Right atrium auricular region (tissue), 2 donors: ENCODE measurements at places on chromosomes 2 and 18. TPM values are rescaled to one million over a fixed set of nuclear protein-coding genes. Genes with fewer than 3 reads are reported as not detected.

Gene SULT1C2
- 1.9 TPM for total RNA-seq

Gene PTPRN
- 0.74 TPM for total RNA-seq

Gene C2orf66
- not detected for total RNA-seq

Gene TCF23
- total RNA-seq: not detected

Gene METTL8
- 7.6 TPM for total RNA-seq

Gene ACADL
- 1.4 TPM for total RNA-seq

Gene HOXD1
- not detected for total RNA-seq

Gene ANKRD36
- total RNA-seq: 3.3 TPM

Gene NEU4
- total RNA-seq: 0.31 TPM

DNA sequence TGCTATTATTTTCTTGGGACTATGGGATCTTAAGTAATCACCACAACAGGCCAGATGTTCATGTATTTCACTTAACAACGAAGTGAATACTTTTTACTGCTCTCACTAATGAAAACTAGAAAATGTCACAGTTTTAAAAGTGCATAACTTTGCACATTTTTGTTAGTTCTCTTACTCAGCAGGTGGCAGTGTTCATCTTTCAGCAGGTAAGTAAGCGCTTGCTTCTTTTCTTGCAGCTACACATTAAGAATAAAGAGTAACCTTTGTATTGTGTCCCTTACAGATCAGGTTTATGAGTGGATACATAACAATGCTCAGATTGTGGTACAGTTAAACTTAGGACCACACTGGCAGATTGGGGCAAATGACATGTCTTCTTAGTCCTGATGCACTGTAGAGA lies 61.0 kb downstream of the DAW1 start:
- no peak for DNase-seq

DNA sequence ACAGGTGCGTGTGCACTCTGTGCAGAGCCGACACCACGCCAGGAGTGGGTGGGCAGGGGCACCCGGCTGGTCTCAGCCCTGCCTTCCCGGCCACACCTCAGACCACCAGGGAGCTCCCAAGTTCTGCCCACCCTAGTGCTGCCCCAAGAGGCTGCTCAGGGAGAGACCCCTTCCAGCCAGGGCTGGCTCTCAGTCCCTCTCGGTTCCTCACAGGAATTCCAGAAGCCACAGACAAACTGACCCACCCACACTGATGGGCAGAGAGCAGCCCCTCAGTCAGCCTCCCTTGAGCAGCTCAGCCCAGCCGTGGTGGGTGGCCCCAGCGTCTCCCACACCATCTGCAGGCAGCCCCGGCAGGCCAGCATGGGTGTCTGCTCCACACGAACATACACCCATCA lies 33.8 kb downstream of the GPC1 start:
- peak; percentile 49 for DNase-seq

GRCh38 chr2:20235655-20236305 lies 10.8 kb upstream of the SDC1 start:
- DNase-seq: no peak

DNA sequence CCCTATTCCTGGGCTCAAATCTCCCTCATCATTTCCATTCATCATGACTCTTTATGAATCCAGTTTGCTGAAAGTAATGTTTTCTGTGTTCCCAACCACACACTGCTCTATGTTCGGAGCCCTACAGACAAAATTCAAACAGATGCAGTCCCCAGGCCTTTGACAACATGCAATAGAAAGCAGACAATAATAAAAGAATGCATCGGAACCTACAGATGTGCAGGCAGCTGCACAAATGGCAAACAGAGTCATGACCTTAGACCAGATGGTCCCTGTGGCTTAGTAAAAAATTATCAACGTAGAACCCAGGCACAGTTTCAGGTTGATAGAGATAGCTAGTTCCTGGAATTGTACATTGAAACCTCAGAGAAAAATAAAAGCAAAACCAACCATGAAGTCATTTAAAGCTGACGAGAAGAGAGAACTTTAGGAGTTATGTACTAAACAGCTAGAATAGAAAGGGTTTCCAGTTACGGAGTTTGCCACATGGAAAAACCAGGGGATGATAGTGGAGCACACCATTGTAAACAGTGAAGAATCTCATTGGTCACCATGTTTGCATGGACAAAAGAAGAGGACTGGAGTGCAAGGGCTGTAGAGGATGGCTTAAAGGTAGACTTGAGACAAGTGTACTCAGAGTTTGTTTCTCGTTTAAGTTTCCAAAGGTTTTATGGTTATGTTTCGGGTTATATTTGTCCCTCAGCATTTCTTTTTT lies 23.2 kb upstream of the ACVR1 start:
- DNase-seq: no peak

- peak; percentile 32 for DNase-seq
Measured at GRCh38 chr2:112705575-112705974, 15.2 kb upstream of the NT5DC4 start.

- no peak for DNase-seq
Measured at GRCh38 chr2:151361674-151362370, 4.4 kb downstream of the TNFAIP6 start.

- DNase-seq: no peak
Measured at GRCh38 chr2:234401426-234401825, 95.5 kb downstream of the ARL4C start.

GRCh38 chr2:231711677-231712450 lies 3.5 kb downstream of the PTMA start:
- DNase-seq: no peak

DNA sequence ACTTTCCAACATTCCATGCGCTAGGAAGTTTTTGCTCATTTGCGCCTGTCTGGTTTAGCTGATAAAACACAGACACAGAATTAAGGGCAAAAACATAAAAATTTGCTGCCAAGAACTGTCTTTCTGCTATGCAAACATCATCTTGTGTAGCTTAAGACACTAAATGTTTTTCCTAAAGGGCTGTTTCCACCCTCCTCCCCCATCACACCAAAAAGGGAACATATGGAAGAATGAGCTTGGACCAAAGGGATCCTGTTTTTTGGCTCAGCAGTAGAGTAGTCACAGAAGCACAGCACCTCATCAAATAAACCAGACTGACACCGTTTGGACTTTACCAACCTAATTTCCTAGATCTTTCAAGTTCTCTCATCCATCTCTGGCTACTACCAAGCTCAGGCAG lies 210.1 kb downstream of the ZNF521 start:
- no peak for DNase-seq

DNA sequence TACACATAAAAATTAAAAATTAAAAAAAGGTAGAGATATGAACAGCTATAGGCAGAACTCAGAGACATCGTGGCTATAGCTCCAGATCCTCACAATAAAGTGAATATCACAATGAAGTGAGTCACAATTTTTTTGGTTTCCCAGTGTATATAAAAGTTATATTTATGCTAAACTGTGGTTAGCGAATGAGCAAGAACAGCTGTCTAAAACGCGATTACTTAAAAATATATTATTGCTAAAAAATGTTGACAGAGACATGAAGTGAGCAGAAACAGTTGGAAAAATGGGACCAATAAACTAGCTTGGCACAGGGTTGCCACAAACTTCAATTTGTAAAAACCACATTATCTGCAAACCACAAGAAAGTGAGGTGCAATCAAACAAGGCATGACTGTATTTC lies 551.7 kb upstream of the NETO1 start:
- DNase-seq: no peak

DNA sequence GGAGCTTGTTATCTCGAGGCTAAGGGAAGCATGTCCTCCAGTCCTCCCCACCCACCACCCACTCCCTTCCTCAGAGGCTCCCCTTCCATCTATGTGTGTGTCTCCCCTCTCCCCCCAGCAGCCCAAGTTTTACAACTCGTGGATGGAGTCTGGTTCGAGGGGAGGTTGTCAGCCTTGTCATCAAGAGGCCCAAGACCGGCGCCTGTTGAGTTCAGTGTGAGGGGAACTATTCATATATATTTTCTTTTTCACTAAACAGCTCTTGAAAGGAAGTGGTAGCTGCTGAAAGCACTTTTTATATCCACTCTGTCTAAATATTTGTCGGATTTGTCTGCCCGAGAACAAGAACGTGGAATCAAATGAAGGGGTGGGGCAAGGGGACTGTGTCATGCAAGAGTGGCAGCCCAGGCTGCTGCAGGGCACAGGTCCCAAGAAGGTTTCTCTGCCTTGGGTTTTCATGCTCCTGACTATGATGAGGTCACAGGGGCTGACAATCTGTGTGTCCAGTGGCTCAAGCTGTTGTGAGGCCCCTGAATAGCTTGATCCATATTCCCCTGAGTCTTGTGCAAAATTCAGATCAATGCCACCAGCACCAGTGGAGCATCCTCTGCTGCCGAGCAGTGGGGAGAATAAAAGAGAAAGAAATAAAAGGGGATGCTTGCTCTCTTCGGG lies 35.0 kb downstream of the NRP2 start:
- no peak for DNase-seq

DNA sequence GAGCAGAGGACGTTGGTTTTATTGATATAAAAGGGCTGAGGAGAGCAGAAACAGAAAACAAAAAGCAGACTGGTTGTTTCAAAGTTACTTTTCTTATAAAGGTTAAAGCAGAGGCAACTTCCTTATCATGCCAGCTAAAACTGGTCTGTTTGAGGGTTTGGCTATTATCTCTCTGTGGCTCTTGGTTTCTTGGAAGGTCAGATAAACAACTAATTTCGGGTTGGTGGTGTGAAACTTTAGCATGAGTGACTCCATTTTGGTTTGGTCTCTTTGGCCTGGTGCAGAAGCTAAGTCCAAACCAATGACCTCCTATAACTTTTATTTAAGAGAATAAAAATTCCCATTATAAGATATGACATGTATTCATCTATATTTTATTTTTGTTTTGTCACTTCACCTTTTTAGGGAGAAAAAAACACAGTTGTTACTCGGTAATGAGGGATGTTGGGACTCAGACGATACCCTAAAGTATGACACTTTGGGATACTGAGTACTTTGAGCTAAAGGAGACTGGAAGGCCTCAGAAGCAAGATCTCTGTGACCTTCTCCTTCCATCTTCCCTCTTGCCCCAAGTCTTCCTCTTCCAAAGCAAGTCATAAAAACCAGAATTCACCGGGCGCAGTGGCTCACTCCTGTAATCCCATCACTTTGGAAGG lies 23.3 kb downstream of the TNFAIP6 start:
- no peak for DNase-seq
